Fibroblast of villous mesenchyme (primary cell): ENCODE measurements at places on chromosomes 4 and X. TPM values are rescaled to one million over a fixed set of nuclear protein-coding genes. Genes with fewer than 3 reads are reported as not detected.

Gene ZNF280C
- 7.1 and 12.1 TPM in 2 replicates for total RNA-seq

Gene AKAP14
- total RNA-seq, result not detected in 2 replicates

Gene MAGEB1
- not detected in 2 replicates for total RNA-seq

Gene SHISA3
- not detected in 2 replicates for total RNA-seq

Gene XAGE2
- not detected in 2 replicates for total RNA-seq

Gene FGF13
- total RNA-seq, result under 0.01 TPM in 1 of 2 replicates, not detected in the other

Gene RPL9
- 1,596 and 2,358 TPM in 2 replicates for total RNA-seq

Gene MAGED4
- total RNA-seq, result 34.5 and 50.5 TPM in 2 replicates

Gene LONRF3
- total RNA-seq, result 0.43 TPM in 1 of 2 replicates, not detected in the other

Gene HELT
- not detected in 2 replicates for total RNA-seq

Gene ADH1A
- total RNA-seq, result not detected in 2 replicates

Gene RNF128
- total RNA-seq, result 0.32 and 0.43 TPM in 2 replicates

Gene DDIT4L
- 3.0 and 3.5 TPM in 2 replicates for total RNA-seq
